Right ventricle myocardium inferior (tissue), 1 donor: ENCODE measurements at places on chromosomes 16 and 17. TPM values are rescaled to one million over a fixed set of nuclear protein-coding genes. Genes with fewer than 3 reads are reported as not detected.
A peak's percentile ranks its signal among the peaks of the same experiment; 100 is the strongest.

DNA sequence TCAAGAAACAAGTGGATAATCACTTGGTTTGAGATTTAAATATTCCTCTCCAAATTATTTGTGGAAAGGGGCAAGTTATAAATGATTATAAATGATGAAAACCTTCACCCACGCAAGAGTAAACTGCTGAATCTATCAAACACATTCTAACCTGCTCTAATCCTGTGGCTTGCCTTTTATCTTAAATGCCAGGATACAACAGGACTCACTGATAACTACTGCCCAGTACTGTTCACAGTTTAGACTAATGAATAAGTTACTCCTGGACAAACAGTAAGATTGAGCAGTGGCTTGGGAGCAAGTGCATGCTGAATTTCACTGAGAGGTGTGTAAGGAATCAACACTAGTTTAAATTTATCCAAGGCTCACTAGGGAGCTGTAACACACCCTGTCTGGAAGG, 31.1 kb downstream of the IGF2BP1 start:
- no peak for DNase-seq

GRCh38 chr17:29565643-29566472, 979 bp downstream of the ABHD15 start:
- DNase-seq = no peak

The BHLHA9 gene
- not detected for total RNA-seq

DNA sequence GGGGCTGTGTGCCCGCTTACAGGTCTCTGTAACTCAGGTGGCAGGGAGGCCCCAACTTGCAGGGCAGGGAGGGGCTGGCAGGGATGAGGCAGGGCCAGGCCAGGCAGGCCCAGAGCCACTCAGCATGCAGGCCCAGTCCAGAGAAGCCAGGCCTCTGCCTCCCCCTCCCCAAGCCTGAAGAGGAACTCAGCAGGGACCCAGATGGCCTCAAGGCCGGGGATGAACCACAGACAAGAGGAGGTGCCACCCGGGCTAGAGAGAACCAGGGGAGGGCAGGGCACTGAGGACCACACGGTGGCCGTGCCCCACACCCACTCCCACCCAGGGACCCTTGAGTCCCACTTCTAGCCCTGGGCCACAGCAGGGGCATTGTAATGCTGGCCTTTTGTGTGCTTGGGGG, 29.8 kb upstream of the EIF1 start:
- DNase-seq = peak; percentile 45

DNA sequence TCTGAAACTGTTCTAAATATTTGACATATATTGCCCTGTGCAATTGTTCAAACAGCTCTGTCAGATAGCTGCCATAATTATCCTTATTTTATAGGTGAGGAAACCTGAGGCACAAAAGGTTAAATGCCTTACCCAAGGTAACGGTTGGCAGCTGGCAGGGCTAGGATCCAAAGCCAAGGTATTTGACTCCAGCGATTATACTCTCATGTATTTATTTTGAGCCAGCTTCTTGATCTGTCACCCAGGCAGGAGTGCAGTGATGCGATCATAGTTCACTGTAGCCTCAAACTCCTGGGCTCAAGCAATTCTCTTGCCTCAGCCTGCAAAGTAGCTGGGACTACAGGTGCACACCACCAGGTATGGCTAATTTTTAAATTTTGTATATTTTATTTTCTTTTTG, 7.2 kb downstream of the ENO3 start:
- DNase-seq = no peak
